ENCODE measurements at places on chromosomes 1 and 21.

GRCh38 chr1:41622859-41623732, 138.6 kb upstream of the EDN2 start:
- peak; percentile 14 for DNase-seq

DNA sequence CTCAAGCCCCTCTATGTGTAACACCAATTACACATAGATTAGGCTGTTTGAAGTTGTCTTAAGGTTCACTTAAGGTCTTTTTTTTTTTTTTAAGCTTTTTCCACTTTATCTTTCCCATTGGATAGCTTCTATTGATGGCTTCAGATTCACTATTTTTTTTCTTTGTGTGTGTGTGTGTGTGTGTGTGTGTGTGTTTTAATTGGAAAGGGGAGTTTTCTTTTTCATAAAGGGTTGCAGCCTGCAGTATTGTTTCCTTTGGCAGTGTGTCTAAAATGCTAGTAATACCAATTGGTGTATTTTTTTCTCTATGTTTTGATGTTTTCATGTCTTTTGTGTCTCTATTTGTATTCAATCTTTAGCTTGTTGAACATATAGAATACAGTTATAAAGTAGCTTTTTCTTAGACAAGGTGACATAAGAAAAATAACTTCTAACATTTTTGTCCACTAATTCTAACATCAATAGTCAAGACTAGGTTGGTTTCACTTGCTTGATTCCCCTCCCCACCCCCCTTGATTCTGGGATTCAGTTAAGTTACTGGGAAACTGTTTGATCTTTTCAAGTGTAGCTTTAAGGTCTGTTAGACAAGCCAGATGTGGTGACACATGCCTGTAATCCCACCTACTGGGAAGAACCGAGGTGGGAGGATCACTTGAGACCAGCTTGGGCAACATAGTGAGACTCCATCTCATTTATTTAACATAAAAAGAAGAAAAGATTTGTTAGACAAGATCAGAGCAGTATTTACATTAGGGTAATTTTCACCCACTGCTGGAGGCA, 21.4 kb downstream of the PRRC2C start:
- no peak for DNase-seq

DNA sequence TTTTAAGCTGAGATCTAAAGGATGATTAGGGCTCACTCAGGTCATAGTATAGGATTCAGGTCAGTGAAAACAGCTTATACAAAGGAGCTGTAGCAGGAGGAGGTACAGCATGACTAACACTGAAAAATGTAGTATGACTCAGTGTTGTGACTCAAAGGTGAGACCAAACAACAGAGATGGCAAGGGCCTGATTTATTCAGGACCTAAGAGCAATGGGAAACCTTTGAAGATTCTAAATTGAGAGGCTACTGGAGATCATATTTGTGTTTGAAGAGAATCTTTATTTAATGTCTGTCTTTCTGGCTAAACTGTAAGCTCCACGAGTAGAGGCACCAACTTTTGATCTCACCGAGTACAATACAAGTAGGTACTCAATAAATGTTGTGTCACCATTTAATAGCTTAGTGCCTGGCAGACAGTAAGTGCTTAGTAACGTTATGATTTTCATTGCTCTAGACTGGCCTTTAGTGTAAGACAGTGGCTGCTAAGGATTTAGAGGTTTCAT, 43.5 kb downstream of the PRKAA2 start:
- DNase-seq: no peak

GRCh38 chr1:245153552-245154428, 995 bp upstream of the KIF26B start:
- peak; percentile 43 for DNase-seq
